ENCODE measurements at places on chromosomes 2 and 18.

DNA sequence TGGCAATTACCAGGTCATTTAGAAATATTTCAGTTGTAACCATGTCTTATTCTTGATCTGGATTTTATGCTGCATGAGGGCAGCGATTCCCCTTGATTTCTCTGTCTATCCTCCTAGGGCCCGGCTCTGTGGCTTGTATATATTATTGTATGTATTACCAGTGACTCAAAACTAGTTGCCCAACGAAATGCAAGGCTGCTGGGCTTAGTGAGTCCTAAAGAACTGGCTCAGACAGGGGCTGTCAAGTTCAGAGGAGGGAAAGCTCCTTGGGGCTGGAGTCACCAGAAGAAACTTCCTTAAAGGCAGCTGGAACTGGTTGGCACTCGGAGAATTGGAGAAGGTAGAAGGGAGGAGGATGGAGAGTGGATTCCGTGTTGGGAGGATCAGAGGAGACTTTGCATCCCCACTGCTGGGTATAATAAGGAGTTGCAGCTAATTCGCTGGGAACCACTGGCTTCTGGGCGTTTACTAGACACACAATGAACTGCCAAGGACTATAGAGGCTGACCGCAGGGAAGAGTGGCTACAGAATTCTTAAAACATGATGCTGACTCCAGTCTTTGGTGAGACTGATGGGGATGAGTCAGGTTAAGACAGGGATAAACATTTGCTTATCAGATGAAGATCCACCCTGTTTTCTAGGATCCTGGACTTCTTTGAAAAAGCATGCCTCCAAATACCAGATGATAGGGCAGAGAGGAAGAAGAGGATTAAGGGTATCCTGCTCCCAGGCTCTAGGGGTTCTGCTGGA, 104.3 kb downstream of the PRKCE start:
- no peak for DNase-seq

- DNase-seq: no peak
These were observed 12.4 kb upstream of the TLK1 start for GRCh38 chr2:171173087-171173486.

GRCh38 chr2:33378556-33379210, 97.8 kb upstream of the RASGRP3 start:
- peak; percentile 17 for DNase-seq

DNA sequence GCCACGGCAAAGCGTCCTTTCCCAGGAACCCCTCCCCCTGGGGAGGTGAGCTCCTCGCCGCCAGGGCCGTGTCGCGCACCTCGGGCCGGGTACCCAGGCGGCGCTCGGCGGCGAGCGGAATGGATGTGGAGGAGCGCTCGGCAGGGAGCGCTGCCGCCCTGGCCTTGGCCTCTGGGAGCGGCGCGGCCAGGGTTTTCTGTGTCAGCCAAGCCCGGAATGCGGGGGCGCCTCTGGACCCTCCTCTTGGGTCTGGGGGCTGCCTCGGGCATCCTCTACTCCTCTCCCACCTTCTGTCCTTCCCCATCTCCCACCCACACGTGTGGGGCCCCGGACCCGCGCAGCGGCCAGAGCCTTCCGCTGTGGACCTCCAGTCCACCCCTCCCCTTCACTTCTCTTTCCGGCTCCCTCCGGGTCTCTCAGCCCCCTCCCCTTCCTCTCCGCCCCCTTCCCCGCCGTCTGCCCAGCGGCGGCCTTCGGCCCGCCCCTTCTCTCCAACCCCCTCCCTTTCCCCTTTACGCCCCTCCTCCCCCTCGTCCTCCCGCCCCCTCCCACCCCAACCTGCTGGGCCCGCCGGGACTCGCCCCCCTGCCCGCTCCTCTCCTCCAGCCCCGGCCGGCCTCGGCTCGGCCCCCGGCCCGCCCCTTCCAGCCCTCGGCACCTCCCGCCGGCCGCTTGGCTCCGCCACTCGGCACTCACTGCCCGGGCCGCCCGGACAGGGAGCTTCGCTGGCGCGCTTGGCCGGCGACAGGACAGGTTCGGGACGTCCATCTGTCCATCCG, at the start of gene MERTK:
Gene MERTK, plus strand, starts transcription at position 684 of the 779 bp plus-strand sequence. CDS start 129 bp downstream, outside the sequence.
- DNase-seq: peak; percentile 92

GRCh38 chr2:224039080-224039769, at the start of gene SERPINE2:
Gene SERPINE2, minus strand, starts transcription at chr2:224039286. Its CDS starts 37,386 bp downstream, at chr2:224001900.
- peak; percentile 62 for DNase-seq

DNA sequence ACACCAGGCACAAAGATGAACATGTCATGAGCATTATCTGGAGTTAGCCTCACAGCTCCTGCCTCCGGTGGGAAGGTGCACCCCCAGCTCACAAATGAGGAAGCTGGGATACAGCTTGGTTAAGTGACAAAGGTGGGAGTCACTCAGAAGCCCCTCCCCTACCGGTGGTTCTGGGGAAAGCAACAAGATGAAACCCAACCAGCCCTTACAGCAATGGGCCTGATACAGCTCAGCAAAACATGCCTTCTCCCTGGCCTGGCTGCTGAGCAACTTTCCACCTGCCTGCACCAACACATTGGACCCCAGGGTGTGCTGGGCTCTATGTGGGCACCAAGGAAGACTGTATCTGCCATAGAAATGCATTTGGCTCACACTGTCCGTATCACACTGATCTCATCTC, 113.2 kb downstream of the GYPC start:
- peak; percentile 41 for DNase-seq

DNA sequence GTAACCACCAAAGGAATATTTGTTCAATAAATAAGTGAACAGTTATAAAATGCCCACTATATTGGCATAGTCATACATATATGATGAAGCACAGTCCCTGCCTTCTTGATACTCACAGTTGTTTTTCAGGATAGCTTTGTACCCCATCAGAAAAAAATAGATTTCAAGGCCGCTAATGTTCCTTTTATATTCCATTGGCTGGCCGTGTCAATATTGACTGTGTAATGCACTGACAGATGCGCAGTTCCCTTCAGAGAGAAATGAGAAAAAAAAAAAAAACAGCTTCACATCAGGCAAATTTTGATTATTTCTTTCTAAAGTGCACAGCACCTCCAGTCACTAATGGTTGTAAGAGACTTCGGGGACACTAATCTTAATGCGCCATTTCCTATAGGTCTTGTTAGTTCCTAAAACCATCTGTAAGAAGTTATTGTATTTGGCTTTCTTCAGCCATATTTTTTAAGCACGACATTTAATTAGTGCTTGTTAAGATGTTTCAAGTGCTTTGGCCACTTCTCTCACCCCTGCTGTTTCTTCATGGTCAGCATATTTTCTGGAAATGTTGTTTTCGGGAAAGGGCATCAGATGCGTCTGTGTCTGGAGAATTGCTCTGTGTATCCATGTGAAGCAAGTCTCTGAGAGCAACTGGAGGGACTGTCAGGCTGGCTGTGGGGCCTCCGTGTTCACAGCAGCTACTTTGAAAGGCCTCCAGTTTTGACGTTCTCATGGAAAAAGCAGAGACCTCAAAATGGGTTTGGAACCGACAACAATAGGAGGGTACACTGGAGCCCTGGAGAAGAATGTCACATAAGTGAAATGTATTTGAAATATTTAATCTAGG, 378.3 kb downstream of the MTX2 start:
- no peak for DNase-seq

DNA sequence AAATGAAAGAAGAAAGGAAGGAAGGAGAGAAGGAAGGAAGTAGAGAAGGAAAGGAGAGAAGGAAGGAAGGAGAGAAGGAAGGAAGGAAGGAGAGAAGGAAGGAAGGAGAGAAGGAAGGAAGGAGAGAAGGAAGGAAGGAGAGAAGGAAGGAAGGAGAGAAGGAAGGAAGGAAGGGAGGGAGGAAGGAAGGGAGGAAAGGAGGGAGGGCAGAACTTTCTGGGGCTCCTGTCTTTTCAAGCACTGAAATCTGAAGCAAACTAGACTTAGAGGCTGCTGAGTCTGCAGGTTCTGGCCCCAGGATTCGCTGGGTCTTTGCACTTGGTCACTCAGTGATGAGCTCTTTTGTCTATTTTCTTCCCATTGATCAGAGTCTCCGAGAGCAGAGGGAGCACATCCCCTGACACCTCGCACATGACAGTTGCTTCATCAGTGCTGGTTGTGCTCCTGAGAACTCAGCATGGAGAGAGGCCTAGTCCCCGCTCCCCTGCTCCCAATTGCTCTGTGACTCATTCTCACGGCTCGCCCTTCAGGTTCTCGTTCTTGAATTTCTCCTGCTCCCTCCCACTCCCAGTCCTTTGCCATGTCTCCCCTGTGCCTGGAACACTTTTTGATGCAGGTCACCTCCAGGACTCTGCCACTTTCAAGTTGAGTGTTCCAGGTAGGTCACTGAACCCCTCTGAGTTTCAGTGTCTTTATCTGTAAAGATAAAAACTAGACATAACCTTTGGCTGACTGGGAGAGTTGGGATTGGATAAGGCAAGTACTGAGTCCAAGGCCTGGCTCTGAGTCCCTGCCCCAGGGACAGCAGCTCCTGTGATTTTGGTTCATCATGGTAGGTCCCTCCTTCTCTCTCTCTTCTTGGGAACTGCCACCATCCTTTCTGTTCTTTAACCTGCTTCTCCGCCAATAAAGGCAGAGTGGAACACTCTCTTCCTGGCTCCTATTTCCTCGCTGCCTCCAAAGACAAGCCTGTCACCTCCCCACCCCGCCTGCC, 55.2 kb downstream of the TNP1 start:
- no peak for DNase-seq

DNA sequence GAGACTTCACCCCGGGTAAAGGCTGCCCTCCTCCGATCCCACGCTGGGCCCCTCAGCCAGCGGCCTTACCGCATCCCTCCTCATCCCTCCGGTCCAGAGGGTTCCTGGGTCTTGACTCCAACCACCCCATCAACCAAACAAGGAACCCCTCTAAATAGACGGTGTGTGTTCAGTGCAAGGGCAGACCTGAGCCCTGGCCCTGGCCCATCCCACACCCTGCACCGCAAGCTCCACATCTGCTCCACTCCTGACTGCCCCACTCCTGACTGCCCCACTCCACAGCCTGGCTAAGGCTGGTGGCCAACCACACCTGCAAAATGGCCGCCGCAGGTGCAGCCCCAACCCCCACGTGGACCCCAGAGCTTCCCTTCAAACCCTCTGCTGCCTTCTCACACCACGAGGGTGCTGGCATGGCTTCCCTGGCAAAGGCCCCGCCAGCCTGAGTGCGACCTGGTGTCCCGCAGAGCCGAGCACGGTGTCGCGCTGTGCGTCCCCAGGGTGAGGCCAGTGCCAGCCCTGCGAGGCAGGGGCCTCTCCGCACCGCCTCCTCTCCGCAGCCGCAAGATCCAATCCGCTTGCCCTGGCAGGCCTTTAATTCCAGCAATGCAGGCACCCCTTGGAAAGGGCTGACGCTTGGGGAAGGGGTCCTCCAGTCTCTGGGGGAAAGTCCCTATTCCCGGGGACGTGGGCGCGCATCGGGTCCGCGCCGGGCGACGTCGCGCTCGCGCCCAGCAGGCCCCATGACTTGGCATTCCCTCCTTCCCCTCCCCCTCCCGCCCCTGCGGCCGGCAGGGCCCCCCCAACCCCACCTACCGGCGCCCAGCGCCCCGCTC, 1.5 kb downstream of the KIF1A start:
- no peak for DNase-seq

- no peak for DNase-seq
These were observed 64.9 kb downstream of the EML4 start for GRCh38 chr2:42233976-42234441.

DNA sequence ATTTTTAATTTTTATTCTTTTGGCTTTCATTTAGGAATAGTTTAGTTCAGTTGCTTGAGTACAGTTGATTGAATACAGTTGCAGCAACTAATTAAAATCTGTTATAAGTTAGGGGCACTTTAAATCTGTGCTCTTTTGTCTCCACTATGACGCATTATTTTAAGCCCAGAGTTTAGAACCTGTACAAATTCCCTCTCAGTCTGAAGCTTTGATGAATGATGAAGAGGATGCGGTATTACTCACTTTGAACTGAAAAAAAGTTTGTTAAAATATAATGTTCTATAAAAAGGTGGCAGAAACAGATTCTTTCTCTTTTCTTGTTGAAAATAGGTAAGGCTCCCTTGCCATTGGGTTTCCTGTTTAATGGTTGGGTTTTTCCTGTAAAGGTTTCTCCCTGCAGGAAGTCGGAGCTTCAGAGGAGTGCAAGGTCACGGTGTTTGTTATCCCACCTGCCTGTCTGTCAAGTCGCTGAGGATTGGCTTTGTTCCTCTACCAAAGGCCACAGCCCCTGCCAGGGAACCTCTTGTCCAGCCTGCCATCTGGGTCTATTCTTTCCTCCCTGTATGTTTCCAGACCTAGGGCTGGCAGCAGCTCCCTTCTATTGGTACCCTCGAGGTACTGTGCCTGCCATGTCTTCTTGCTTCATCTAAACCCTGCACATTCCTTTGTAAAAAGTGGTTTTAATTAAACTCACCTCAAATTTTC, 43.8 kb upstream of the FN1 start:
- no peak for DNase-seq

- DNase-seq: no peak
These were observed 232.8 kb downstream of the CCDC85A start for GRCh38 chr2:56416500-56417176.

DNA sequence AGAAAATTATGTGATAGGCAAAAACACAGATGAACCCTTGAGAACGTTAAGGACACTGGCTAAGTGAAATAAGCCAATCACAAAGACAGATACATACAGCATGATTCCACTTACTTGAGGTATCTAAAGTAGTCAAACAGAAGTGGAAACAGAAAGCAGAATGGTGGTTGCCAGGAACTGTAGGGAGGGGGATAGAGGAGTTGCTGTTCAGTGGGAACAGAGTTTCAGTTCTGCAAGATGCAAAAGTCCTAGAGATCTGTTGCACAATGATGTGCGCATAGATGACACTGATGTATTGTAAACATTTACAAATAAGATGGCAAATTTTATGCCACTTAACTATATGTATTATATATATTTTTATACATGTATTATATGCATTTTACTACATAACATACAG, 59.7 kb downstream of the POLE4 start:
- peak; percentile 21 for DNase-seq

- DNase-seq: no peak
These were observed 55.2 kb downstream of the UNC50 start for GRCh38 chr2:98663511-98664090.

- DNase-seq: no peak
These were observed 103.4 kb downstream of the WDPCP start for GRCh38 chr2:63484901-63485300.

DNA sequence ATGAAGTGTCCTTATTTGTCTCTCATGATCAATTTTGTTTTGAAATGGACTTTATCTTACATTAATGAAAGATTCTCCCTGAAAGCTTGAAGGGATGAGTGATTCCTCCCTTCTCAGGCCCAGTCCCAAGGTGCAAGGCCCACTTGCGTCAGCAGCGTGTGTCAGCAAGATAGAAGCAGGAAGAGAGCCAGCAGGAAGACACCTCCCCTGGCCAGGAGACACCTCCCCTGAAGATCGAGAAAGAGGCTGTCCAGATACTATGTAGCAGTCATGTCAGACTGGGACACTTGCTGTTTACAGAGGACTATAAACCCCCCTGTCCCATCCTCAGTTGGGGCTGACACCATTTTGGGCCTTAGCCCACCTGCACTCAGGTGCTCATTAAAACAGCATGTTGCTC, 38.3 kb downstream of the TIMM21 start:
- no peak for DNase-seq

- no peak for DNase-seq
These were observed 39.7 kb upstream of the EML4 start for GRCh38 chr2:42129487-42129852.

DNA sequence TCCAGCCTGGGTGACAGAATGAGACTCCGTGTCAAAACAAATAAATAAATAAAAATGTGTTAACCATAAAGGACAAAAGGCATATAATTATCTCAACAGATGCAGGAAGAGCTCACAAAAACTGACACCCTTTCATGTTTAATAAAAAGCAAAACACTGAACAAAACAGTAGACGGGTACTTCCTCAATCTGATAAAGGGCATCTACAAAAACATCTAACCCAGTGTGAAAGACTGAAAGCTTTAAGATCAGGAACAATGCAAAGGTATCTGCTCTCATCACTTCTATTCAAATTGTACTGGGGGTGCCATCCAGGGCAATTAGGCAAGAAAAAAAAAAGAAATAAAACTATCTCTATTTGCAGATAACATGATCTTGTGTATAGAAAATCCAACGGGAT, 11.7 kb upstream of the NCL start:
- DNase-seq: no peak

All from NB4 (cell line).